ENCODE measurements at places on chromosomes 11 and 22.
A peak's percentile ranks its signal among the peaks of the same experiment; 100 is the strongest.

DNA sequence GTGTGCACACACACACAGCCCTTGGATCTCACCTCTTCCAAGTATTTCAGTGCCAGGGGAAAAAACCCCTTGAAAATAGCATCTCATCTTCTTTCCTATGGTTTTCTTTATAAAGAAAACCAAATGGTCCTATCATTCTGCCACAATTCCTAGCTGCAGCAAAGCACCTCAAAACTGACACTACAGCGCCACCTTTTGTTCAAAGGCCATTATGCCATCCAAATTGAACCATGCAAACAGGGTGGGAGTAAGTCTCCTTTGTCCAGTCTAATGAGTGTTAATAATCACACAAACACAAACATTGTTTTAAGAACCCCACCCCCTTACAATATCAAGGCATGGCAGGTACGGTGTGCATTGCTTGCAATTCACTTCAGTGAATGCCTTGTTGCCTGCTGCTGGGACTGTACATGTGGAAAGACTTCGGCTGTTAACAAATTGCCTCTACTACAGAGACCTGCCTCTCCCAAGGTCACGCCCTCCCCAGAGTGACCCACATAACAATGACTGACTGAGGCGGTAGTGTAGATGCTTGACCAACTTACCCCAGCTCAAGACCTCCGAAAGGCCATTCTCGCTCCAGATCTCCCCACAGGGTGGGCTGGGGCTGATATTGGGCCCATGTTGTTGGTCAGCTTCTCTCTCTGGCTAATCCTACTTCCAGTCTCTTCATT, 31.7 kb downstream of the FAM181B start:
- H3K27me3 ChIP-seq = no peaks in the 10 kb centered on the region
- no peak overlapping the region for H3K27ac ChIP-seq
- no peak overlapping the region for H3K4me3 ChIP-seq
- H3K36me3 ChIP-seq = no peaks in the 10 kb centered on the region
- no peaks in the 10 kb centered on the region for H3K4me1 ChIP-seq
- DNase-seq = peak; percentile 30

DNA sequence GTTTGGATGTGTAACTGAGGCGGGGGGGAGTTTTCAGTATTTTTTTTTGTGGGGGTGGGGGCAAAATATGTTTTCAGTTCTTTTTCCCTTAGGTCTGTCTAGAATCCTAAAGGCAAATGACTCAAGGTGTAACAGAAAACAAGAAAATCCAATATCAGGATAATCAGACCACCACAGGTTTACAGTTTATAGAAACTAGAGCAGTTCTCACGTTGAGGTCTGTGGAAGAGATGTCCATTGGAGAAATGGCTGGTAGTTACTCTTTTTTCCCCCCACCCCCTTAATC, 2.3 kb downstream of the MALAT1 start:
- H3K4me3 ChIP-seq = peak overlapping the region; percentile 63
- H3K27ac ChIP-seq = peak overlapping the region; percentile 95
- H3K36me3 ChIP-seq = peaks cover 51% of the 10 kb centered on the region
- no peak for DNase-seq
- no peaks in the 10 kb centered on the region for H3K27me3 ChIP-seq
- peaks cover 24% of the 10 kb centered on the region for H3K4me1 ChIP-seq

DNA sequence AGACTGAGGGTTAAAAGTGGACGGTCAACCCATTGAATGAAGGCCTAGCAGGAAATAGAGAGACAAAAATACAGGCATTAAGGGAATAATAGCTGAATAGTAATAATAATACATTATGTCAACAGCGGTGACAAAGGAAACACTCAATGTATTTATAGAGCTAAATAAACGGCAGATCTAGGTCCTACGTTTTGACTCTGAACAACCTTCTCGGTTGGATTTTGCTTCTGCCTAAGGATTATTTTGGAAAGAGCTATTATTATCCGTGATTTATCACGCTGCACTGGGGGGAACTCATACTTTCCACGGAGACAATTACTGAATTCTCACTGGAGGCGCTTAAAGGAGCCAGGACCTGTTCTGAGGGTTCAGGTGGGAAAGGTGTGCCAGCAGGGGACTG, 118.2 kb upstream of the KIRREL3 start:
- no peaks in the 10 kb centered on the region for H3K27me3 ChIP-seq
- no peak overlapping the region for H3K27ac ChIP-seq
- DNase-seq = no peak
- H3K4me3 ChIP-seq = no peak overlapping the region
- H3K36me3 ChIP-seq = no peaks in the 10 kb centered on the region

GRCh38 chr11:104776501-104777170, 121.6 kb downstream of the CASP12 start:
- H3K36me3 ChIP-seq = no peaks in the 10 kb centered on the region
- H3K27ac ChIP-seq = no peak overlapping the region
- H3K4me3 ChIP-seq = no peak overlapping the region
- DNase-seq = no peak
- no peaks in the 10 kb centered on the region for H3K27me3 ChIP-seq

DNA sequence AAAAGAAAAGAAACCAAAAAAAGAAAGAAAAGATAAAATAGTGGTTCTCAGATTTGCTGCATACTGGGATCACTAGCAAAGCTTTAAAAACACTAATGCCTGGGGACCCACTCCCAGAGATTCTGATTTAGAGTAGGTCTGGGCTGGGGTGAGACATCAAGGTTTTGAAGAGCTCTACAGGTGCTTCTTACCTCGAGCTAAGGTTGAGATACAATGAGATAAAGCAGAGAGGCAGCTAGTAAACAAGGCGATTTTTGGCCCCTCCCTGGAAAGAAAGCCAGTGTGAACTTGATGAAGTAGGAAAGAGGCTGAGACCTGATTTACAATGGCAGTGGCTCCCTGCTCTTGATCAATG, 327.6 kb upstream of the CCDC90B start:
- no peaks in the 10 kb centered on the region for H3K27me3 ChIP-seq
- H3K36me3 ChIP-seq = no peaks in the 10 kb centered on the region
- no peak overlapping the region for H3K4me3 ChIP-seq
- H3K4me1 ChIP-seq = no peaks in the 10 kb centered on the region
- no peak for DNase-seq

- H3K27ac ChIP-seq = no peak overlapping the region
- no peak overlapping the region for H3K4me3 ChIP-seq
- H3K27me3 ChIP-seq = no peaks in the 10 kb centered on the region
- H3K36me3 ChIP-seq = no peaks in the 10 kb centered on the region
Observed at GRCh38 chr11:67332081-67332691, 21.2 kb downstream of the POLD4 start.

DNA sequence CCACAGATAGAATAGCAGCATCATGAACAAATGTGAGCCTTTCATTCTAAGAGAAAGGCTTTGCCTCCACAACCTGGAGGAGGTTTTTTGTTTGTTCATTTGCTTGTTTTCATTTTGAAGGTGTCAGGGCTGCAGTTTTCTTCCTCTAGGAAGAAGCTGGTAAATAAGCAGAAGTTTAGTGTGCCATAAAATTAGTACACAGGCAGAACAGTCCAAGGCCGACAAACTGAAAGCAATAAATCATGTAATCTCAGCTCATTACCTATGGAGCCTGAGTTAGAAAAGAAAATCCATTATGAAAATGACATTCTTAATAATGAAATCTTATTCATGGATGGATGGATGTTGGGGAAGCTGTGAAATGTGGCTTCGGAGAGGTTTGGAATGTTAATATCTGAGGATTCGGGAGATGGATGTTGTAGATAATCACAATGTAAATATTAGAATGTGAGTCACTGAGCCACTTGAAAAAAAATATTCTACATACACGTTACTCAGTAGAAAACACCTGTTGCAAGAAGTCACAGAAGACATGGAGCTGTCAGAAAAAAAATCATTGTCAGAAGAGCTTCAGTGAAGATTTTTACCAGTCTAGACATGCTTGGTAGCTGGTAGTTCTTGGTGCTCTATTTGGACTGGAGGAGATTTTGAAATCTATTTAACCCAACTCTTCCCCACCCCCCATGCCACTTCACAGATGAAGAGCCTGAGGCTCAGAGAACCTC, 15.0 kb upstream of the ZDHHC13 start:
- no peak for DNase-seq
- H3K4me3 ChIP-seq = no peak overlapping the region
- H3K4me1 ChIP-seq = no peaks in the 10 kb centered on the region
- no peaks in the 10 kb centered on the region for H3K36me3 ChIP-seq
- no peak overlapping the region for H3K27ac ChIP-seq
- no peaks in the 10 kb centered on the region for H3K27me3 ChIP-seq

- DNase-seq = no peak
- H3K27ac ChIP-seq = no peak overlapping the region
- no peaks in the 10 kb centered on the region for H3K36me3 ChIP-seq
- H3K4me1 ChIP-seq = no peaks in the 10 kb centered on the region
- H3K27me3 ChIP-seq = no peaks in the 10 kb centered on the region
- H3K4me3 ChIP-seq = no peak overlapping the region
Observed at GRCh38 chr11:45501392-45502225, 163.8 kb downstream of the CHST1 start.

GRCh38 chr11:69877235-69877634, 58.0 kb upstream of the FGF3 start:
- H3K27ac ChIP-seq = no peak overlapping the region
- DNase-seq = no peak
- H3K27me3 ChIP-seq = no peaks in the 10 kb centered on the region
- H3K4me3 ChIP-seq = no peak overlapping the region

DNA sequence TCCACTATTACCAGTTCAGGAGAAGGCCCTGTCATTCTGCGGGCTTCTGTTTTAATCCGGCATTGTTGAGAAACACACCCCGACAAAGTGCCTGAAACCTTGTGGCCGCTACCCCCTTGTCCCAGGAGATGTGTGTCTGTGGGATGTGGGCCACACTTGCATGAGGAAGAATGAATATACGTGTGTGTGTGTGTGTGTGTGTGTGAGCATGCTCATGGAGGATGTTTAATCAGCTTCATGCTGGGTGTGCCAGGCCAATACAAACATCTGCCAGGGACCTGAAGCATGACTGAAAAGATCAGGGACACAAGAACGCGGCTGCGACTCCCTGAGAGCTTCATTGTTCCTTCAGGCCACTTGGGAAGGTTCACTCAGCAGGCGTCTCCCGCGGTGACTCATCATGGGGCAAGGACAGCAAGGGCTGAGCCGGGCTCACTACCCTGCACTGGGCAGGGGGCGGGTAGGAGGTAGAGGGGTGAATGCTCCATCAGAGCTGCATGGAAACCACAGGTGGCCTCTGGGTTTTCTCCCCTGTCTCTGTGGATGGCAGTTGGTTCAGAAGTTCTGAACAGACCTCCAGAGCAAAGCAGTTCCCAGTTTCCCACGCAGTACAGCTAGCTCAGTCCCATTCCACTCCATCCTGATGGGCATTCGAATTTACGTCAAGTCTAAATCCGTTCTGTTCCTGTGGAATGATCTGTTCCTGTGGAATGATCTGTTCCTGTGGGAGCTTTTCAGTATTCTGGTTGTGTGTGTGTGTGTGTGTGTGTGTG, 7.0 kb upstream of the MALAT1 start:
- H3K27me3 ChIP-seq = no peaks in the 10 kb centered on the region
- peaks cover 98% of the 10 kb centered on the region for H3K4me1 ChIP-seq
- H3K27ac ChIP-seq = peak overlapping the region; percentile 93
- no peaks in the 10 kb centered on the region for H3K36me3 ChIP-seq

DNA sequence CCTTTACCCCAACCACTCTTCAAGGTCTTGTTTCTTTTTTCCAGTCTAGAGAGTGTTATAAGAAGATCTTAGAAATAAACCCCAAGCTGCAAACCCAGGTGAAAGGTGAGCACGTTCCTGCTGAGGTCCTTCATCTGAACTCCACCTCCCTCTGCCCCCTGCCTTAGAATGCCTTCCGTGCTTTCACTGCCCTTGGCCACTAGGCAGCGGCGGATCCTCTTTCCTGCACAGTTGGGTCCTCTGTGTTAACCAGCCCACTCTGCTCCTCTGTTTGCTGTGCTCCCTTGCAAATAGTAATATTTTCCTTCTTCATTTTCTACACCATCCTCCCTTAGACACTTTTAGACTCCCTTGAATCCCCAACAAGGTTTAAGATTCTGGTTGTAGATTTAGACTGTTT, 24.3 kb downstream of the TTC12 start:
- H3K27ac ChIP-seq = no peak overlapping the region
- no peaks in the 10 kb centered on the region for H3K4me1 ChIP-seq
- H3K36me3 ChIP-seq = peaks cover 99% of the 10 kb centered on the region

GRCh38 chr11:57818812-57819211, 57.2 kb downstream of the CTNND1 start:
- H3K27me3 ChIP-seq = no peaks in the 10 kb centered on the region
- no peak overlapping the region for H3K4me3 ChIP-seq
- H3K36me3 ChIP-seq = no peaks in the 10 kb centered on the region
- no peak overlapping the region for H3K27ac ChIP-seq

- no peaks in the 10 kb centered on the region for H3K36me3 ChIP-seq
- no peak overlapping the region for H3K27ac ChIP-seq
- H3K4me1 ChIP-seq = no peaks in the 10 kb centered on the region
- no peak for DNase-seq
Observed at GRCh38 chr11:109019342-109019936, 354.6 kb downstream of the DDX10 start.

- no peaks in the 10 kb centered on the region for H3K27me3 ChIP-seq
- peak overlapping the region; percentile 37 for H3K27ac ChIP-seq
- no peak for DNase-seq
- H3K4me1 ChIP-seq = no peaks in the 10 kb centered on the region
Observed at GRCh38 chr11:111696556-111696955, 69.6 kb downstream of the PPP2R1B start.

GRCh38 chr22:45125188-45125587, 38.5 kb upstream of the NUP50 start:
- H3K27ac ChIP-seq = no peak overlapping the region
- no peaks in the 10 kb centered on the region for H3K4me1 ChIP-seq
- H3K4me3 ChIP-seq = no peak overlapping the region
- H3K27me3 ChIP-seq = no peaks in the 10 kb centered on the region
- no peaks in the 10 kb centered on the region for H3K36me3 ChIP-seq
- DNase-seq = no peak

GRCh38 chr11:10567446-10567845, 1.0 kb downstream of the LYVE1 start:
- no peaks in the 10 kb centered on the region for H3K27me3 ChIP-seq
- H3K4me1 ChIP-seq = peaks cover 11% of the 10 kb centered on the region
- peak overlapping the region; percentile 35 for H3K4me3 ChIP-seq
- no peak for DNase-seq

GRCh38 chr11:116890607-116891006, 53.2 kb upstream of the APOA1 start:
- peaks cover 8% of the 10 kb centered on the region for H3K4me1 ChIP-seq
- no peaks in the 10 kb centered on the region for H3K27me3 ChIP-seq
- peaks cover 22% of the 10 kb centered on the region for H3K36me3 ChIP-seq
- no peak overlapping the region for H3K27ac ChIP-seq
- H3K4me3 ChIP-seq = no peak overlapping the region
- no peak for DNase-seq

GRCh38 chr11:22157531-22157930, 35.4 kb upstream of the ANO5 start:
- H3K27ac ChIP-seq = no peak overlapping the region
- no peaks in the 10 kb centered on the region for H3K36me3 ChIP-seq
- H3K4me3 ChIP-seq = no peak overlapping the region

All from tibial nerve (tissue), 4 donors.